Stimulated activated CD8-positive, alpha-beta memory T cell treated with anti-CD3 and anti-CD28 coated beads, Interleukin-2, amount 100 ng/mL, for 1 hour (primary cell): ENCODE measurements at places on chromosomes 2 and 18.

- no peak for DNase-seq
Observed at GRCh38 chr18:34809451-34810072, 99.5 kb downstream of the DTNA start.

DNA sequence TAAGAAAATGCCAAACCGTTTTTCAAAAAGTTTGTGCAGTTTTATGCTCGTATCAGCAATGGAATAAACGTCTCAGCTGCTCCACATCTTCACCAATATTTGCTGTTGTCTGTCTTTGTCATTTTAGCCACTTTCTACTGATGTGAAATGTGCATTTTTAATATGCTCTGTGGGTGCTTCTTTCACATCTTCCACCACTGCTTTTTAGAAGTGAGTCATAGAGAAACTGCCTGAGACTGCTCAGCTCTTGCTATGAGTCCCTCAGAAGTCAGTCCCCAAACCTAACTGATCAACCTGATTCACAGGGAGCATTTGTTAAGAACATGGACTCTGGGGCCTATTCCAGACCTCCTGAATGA lies 41.0 kb upstream of the EPC2 start:
- DNase-seq = no peak

GRCh38 chr2:133360190-133360589 lies 208.1 kb downstream of the NCKAP5 start:
- no peak for DNase-seq

GRCh38 chr2:238289574-238289973 lies 1.2 kb upstream of the PER2 start:
- no peak for DNase-seq

GRCh38 chr2:46769809-46770208 lies 145.8 kb downstream of the MCFD2 start:
- DNase-seq = no peak

DNA sequence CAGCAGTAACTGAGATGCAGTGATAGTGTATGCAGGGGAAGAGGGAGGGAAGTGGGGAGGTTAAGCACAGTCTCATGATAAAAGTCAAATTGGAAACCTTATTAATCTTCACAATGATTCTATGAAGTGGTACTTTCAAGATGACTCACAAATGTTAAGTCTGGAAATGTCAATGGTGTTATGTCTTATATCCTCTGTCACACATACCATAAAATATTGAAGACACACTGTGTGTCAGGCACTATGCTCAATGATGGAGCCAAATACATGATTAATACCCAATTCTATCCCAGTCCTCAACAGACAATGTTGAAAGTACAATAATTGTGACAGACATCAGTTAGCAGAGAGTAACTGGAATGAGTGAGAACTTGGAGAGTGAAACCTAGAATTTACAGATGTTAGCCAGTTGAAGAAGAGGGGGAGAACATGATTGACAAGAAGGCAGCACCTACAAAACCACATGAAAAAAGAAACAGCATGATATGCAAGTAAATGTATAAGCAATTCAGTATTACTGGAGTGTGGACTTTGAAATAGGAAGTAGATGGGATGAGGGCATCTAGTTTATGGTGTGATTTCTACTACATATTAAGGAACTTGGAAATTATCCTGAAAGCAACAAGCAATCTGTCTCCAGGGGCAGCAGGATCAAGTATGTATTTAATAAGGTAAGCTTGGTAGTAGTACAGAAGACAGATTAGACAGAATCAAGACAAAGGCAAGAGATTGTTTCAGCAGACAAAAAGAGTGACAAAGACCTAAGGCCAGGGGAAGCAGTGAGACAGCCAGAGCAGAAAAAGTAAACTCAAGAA lies 107.6 kb downstream of the STRN start:
- no peak for DNase-seq

GRCh38 chr2:172525601-172526000 lies 30.3 kb upstream of the PDK1 start:
- DNase-seq = no peak
